ENCODE measurements at places on chromosomes 12 and 14. TPM values are rescaled to one million over a fixed set of nuclear protein-coding genes. Genes with fewer than 3 reads are reported as not detected.

The SYNDIG1L gene
- total RNA-seq, result not detected

The CRIP2 gene
- total RNA-seq, result 141 TPM

The APOF gene
- total RNA-seq, result not detected

The PIANP gene
- total RNA-seq, result not detected

The KRT2 gene
- total RNA-seq, result not detected

The KRT73 gene
- not detected for total RNA-seq

The TMBIM4 gene
- total RNA-seq, result 89.8 TPM

The NTF3 gene
- total RNA-seq, result not detected

The RPGRIP1 gene
- total RNA-seq, result not detected

The CHD8 gene
- total RNA-seq, result 46.5 TPM
